ENCODE measurements at places on chromosomes 3 and 15. TPM values are rescaled to one million over a fixed set of nuclear protein-coding genes. Genes with fewer than 3 reads are reported as not detected.

GRCh38 chr3:98551754-98552153 is 20.0 kb downstream of the GPR15 start:
- no peak for DNase-seq

The SAMMSON gene
- 0.39 TPM for total RNA-seq

The TM4SF18 gene
- not detected for total RNA-seq

DNA sequence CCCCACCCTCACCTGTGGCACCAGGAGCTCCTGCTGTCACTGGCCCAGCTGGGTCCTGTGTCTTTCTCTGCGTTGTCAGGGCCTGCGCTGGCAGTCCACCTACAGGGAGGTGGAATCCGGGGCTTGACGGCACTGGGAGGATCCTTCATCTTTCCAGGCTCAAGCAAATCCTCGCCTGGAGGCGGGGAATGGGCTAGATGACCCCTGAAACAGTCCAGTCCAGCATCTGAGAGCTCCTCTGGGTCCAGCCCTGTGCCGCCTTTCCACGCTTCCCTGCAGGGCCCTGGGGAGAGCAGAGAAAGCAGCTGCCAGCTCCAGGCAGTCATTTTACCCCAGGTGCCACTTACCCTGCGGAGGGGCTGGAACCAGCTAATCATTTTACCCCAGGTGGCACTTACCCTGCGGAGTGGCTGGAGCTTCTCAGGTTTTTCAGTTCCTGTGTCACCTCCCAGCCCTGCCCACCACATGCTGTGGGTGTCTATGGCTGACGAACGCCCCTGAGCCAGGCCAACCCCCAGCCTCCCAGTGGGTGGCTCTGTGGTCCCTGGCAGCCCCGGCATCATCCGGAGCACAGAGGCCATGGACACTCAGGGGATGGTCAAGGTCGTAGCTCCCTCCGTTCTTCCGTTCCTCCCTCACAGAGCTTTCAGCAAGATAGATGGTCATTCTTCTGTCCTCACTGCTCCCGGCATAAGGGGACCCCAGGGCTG is 17.9 kb upstream of the ADIPOQ start:
- no peak for DNase-seq

The LNP1 gene
- total RNA-seq: 2.2 TPM

The PCSK6 gene
- total RNA-seq: 0.40 TPM

- peak; percentile 12 for DNase-seq
These were observed 43.7 kb downstream of the POC1A start for GRCh38 chr3:52110502-52110901.

- DNase-seq: no peak
These were observed 1.1 kb downstream of the EDEM1 start for GRCh38 chr3:5188419-5189221.

- peak; percentile 94 for DNase-seq
These were observed 747 bp upstream of the ZNF592 start for GRCh38 chr15:84747416-84748273.

- DNase-seq: no peak
These were observed 348.5 kb upstream of the UMPS start for GRCh38 chr3:124381575-124382333.

The MOBP gene
- not detected for total RNA-seq

The GPR156 gene
- 1.3 TPM for total RNA-seq

Data from chondrocyte (in vitro differentiated cells).